ENCODE measurements at places on chromosomes 5 and 9.

- DNase-seq = no peak
These were observed 198.3 kb downstream of the ERCC6L2 start for GRCh38 chr9:96073531-96074480.

DNA sequence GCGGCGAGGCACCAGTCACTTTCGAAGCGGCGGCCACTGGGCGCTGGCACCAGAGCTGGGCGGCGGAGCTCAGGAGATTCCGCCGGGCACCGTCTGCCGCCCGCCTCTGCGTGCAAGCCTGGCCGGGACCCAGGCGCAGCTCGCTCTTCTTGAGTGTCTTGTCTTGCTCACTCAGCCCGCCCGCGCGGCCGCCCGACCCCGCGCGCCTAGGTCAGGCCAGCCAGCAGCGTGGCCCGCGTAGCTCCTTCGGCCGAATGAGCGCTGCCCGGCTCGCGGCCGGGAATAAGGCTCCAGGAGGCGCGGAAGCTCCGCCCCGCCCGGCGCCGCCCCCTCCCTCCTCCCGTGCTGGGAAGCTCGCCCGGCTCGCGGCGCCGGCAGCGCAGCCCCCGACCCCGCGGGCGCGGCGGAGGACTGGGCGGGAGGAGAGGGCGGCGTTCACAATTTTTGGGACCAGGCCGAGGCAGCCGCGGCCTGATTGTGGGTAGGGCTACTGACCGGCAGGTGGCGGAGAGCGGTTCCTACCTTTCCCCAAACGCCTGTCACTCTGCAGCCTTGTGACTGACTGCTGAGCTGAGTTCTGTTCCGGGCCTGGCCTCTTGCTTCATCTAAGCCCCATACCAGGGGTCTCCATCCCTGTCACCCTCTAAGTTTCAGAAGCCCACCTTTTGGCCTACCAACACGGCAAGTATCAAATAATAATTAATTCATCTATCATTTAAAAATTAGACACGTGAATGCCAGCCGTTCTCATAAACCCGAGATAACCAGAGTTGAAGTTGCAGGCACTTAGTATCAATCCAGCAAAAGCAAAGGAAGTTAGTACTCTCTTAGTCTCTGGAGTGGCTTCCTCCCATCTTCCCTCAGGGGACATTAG is at the start of gene HBEGF:
Gene HBEGF, minus strand, starts transcription at position 256 of the 874 bp plus-strand sequence. CDS start 275 bp downstream, outside the sequence.
- DNase-seq = no peak

DNA sequence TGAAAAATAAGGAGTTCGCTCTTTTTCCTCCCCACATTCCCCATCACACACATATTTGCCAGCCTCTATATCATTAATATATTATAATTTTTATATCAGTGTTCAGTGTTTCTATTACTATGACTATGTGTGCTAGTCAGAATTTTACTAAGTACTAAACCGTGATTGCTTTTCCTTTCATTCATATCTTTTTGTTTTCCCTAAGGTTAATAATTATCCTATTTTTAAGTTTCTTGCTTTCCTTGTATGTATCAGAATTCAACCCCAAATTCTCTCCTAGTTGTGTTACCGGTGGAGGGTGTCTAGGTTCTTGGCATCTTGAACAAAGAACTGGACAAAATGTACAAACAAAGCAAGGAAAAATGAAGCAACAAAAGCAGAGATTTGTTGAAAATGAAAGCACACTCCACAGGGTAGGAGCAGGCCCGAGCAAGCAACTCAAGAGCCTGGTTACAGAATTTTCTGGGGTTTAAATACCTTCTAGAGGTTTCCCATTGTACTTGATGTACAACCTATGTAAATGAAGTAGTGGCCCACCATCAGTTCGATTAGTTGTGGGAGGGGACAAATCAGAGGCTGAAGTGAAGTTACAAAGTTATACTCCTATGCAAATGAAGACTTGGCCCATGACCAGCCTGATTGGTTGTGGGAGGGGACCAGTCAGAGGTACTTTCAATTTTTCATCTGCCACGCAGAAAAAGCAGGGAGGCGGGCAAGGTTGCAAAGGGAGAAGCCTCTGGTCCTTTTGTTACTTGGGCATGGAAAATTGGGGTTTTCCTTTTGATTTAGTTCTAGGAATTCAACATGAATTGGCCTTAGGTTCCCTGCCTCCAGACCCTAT is 43.8 kb downstream of the KIAA1191 start:
- no peak for DNase-seq

GRCh38 chr5:44365345-44365744 is 23.9 kb downstream of the FGF10 start:
- no peak for DNase-seq

GRCh38 chr9:17470036-17470813 is 108.6 kb upstream of the SH3GL2 start:
- no peak for DNase-seq

- DNase-seq = no peak
These were observed 49.7 kb upstream of the NKD2 start for GRCh38 chr5:958701-959571.

DNA sequence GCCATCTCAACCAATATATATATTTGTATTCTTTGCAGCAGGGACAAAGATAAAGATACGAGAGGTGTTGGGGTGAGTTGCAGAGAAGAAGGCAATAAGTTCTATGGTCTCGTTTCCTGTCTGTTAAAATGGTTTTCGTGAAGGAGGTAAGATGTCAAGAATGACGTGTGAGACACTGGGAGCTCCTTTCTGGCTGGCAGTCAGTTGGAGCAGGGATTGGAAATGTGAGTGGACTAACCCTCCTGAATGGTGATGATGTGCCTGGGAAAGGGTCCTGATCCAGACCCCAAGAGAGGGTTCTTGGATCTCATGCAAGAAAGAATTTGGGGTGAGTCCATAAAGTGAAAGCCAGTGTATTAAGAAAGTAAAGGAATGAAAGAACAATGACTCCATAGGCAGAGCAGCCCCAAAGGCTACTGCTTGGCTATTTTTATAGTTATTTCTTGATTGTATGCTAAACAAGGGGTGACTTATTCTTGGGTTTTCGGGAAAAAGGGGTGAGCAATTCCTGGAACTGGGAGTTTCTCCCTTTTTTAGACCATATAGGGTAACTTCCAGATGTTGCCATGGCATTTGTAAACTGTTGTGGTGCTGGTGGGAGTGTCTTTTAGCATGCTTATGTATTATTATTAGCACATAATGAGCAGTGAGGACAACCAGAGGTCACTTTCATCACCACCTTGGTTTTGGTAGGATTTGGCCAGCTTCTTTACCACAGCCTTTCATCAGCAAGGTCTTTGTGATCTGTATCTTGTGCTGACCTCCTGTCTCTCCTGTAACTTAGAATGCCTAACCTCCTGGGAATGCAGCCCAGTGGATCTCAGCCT is 53.7 kb downstream of the SPATA31C2 start:
- no peak for DNase-seq

- no peak for DNase-seq
These were observed 525.9 kb upstream of the CLINT1 start for GRCh38 chr5:158384535-158385481.

- no peak for DNase-seq
These were observed 636.3 kb downstream of the GABRG2 start for GRCh38 chr5:162703914-162704313.

GRCh38 chr9:130337318-130337717 is 71.8 kb downstream of the HMCN2 start:
- no peak for DNase-seq

GRCh38 chr9:80049096-80049782 is 477.5 kb downstream of the TLE4 start:
- DNase-seq = no peak

GRCh38 chr5:79590396-79590999 is 21.7 kb upstream of the TENT2 start:
- no peak for DNase-seq

GRCh38 chr5:123035918-123036390 is 571 bp downstream of the PPIC start:
- DNase-seq = no peak

DNA sequence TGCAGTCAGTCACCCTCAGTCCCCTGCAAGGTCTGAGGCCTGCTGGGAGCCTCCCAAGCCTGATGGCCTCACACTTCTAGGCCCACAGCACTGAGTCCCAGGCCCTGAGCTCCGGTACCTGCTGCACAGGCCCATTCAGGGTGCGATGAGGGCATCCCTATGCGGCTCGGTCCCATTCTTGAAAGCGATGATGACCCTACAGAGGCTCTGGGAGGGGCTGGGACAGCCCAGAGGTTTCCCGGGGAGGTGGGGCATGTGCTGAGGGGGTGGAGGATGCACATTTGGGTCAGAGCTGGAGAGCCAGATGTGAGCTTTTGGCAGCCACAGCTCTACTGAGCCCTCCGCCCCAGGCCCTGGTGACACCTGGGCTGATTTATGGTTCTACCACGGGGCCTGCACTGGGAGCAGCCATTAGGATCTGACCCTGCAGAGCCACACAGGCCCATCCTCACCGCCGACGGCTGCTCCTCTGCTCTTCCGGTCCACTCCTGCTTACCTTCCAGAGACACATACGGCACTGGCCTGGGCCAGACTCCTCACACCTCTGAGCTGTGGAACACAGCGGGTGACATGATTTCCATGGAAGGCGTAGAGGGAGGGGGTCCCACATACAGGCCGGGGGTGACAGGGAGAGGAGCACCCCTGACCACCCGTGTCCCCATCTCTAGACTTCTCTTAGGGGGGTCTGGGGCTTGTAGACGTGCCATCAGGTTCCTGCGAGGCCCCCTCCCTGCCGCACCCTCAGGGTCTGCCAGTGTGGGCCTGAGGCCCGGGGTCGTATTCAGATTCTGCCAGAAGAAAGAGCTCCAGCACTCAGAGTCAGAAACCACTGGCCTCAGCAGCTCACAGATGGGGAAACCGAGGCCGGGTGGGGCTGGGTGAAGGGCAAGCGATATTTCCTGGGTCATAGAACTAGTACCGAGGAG is 53.4 kb downstream of the COL23A1 start:
- DNase-seq = no peak

DNA sequence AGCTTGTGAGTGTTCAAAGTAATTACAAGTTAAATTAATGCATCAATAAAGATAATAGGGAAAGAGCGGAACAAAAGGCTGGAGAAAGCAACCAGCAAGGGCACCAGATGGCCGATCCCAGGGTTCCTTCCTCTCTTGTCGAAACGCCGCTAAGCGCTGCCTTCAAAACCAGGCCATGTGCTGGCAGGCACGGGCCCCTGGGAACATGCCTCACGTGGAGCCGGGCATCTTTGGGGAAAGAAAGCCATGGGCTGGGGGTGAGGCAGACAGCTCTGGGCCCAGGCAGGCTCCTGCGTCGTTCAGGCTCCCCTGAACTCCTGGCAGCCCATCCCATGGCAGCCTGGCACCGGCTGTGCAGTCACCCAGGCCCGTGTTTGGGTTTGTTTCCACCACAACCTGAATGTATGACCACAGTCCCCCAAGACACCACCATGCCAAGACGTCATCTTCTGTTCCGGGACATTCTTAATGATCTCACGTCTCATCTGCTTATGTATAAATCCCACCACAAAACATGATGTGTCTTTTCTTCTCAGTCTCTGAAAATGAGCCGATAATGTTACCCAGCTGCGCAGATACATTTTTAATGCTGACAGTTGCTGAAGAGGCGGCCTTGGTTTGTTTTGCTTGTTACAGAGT is 110.4 kb upstream of the SARDH start:
- no peak for DNase-seq

GRCh38 chr5:149320791-149321330 is 24.4 kb upstream of the GRPEL2 start:
- DNase-seq = no peak

- DNase-seq = no peak
These were observed 77.7 kb downstream of the DNAH5 start for GRCh38 chr5:13866792-13867191.

DNA sequence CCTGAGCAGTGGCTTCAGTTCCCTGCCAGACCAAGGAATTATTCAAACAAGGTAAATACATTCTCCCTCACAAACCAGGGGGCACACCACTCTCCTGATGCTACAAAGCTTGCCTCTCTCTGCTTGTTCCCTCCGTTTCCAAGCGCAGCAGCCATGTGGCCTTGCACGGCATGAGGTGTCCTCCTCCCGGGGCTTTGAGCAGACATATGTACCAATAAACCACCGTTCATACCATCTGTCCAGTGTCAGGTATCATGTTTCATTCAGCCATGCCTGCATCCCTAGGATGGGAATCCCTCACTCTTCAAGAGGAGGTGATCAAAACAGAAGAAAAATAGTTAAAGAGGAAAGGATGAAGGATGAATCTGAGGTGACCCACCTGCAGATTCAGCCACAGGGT is 282.7 kb downstream of the ENC1 start:
- DNase-seq = no peak

GRCh38 chr9:73149371-73150067 is 2.1 kb upstream of the ANXA1 start:
- no peak for DNase-seq

DNA sequence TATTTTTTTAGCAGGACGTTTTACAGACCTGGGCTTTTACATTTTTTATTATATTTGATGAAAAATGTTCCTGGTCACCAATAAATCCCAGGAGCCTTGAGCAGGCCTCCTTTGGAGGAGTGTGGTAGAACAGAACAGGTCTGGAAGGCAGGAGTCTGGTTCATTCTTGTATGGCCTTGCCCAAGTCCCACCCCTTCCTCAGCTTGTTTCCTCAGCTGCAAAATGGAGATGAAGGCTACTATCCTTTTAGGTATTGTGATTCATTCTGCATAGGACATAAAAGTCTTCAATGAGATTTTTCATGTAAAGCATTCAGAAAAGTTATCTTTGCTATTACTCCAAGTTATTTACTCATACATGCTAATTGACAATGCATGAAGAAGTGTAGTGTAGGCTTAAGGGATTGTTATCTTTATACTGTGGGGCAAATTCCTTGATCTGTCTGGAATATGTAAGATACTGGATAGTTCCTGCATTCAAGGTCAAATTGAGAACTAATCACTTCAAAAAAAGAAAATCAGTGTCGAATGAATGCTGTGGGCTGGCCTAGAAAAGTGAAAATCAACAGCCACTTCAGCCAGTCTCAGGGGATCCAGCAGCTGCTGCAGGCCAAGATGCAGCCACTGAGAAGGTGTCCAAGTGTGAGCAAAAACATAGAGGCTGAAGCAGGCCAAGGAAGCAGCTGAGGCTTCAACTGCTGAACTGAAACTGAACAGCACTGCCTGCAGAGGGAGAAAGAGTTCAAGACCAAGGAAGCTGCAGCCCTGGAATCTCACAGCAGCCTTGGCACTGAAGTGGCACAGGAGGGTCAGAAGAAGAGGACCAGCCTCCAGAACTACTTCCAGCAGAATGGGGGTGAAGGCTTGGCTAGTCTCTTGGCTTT is 15.5 kb upstream of the SLC36A3 start:
- no peak for DNase-seq

- no peak for DNase-seq
These were observed 9.9 kb downstream of the GFPT2 start for GRCh38 chr5:180343110-180343830.

GRCh38 chr9:20558566-20559016 is 63.7 kb downstream of the MLLT3 start:
- DNase-seq = no peak
